ENCODE measurements at places on chromosomes 11 and 22.
A peak's percentile ranks its signal among the peaks of the same experiment; 100 is the strongest.

DNA sequence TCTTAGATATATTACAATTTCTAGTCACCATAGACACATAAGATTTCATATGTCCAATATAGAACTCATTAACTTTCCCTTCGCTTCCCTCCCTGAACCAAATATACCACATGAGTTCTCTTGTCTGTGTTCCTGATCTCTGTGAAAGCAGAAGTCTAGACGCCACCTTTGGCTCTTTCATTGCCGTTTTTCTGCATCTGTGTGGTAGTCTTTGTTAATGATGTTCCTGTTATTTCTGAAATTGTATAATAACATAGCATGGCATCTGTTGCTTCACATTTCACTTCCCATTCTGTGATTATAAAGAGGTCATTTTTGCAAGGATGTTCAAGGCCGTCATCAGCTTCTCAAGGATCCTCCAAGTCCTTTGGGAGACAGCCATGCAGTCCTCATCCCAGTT lies 58.5 kb downstream of the NCAM1 start:
- no peak for DNase-seq

DNA sequence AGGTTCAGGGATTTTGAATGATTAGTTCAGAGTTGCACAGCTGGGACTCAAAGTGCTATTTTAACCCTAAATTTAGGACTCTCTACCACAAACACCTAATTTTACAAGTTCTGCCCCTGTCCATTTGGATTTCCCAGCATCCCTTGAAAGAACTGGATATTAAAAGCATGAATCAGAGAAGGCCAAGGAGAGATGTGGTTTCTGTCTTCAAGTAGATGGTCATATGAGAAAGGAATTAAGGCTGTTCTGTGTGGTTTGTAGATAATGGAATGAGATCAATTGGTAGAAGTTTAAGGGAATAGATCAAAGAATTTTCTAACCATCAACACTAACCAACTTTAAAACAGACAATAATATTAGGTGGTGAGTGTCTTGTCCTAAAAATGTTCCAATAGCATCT lies 106.4 kb upstream of the TENM4 start:
- no peak for DNase-seq

DNA sequence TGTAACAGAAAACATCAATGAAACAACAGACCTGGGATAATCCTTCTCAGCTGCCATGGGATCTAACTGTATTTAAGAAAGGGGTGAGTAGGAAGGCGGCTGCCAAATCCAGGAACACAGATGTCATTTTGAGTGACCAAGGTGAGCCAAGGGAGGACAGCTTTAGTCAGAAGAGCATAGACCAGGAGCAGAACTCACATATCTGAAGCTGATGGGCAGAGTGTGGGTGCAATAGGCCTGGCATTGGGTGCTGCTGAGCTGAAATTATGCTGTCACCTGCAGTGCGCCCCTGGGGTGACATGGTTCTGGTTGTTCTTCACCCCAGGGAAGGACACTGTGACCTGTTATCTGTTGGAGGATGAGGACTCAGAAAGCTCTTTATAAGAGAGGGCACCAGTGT lies 88.9 kb upstream of the TOP3B start:
- DNase-seq: no peak

- no peak for DNase-seq
Measured at GRCh38 chr11:46247659-46248058, 29.8 kb upstream of the CREB3L1 start.

- no peak for DNase-seq
Measured at GRCh38 chr11:12212174-12212820, 101.9 kb downstream of the MICAL2 start.

DNA sequence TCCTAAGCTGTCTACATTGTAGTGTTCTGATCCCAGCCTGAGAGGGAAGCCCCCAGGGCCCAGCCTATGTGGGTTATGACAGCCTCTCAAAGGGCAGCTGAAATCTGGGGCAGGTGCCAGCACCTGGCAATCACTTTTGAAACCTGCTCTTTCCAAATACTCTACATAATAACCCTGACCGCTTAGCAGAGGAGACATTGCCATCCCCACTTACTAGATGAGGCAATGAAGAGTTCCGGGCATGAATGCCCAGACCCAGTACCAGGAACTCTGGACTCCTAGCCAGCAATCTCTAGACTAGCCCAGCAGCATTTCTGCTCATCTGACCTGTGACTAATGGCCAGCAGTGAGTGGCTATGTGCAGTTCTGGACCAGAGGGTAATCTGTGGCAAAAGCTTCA lies 412.4 kb upstream of the CADM1 start:
- DNase-seq: no peak

- DNase-seq: no peak
Measured at GRCh38 chr11:114215871-114216795, 80.1 kb upstream of the NNMT start.

GRCh38 chr11:65487467-65488272 lies 11.2 kb upstream of the MALAT1 start:
- DNase-seq: peak; percentile 92

DNA sequence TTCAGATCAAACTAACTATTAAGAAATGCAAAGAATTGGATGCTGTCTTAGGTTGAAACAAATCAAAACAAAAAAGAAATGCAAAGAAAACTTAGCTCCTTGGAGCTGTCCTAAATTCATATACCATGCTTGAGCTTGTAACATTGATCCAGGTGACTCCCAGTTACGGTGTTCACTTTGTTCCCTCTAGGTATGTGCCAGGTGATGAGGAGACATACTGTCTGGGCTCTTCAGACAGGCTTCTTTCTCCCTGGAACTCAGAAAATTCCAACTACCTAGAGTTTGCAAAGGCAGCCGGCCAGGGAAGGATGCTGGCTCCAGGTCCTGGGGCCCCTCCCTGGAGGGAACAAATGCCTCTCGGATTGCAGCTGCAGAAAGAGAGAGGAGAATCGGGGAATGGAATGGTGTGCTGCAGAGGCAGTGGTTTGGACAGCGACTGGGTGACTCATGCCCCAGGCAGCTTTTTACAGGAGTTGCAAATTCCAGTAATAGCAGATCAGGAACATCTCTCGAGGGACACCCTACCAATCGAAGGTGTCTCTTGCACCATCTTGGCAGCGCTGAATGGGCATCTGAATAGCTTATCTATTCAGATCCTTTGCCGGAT lies 12.3 kb upstream of the ASPHD2 start:
- DNase-seq: no peak

DNA sequence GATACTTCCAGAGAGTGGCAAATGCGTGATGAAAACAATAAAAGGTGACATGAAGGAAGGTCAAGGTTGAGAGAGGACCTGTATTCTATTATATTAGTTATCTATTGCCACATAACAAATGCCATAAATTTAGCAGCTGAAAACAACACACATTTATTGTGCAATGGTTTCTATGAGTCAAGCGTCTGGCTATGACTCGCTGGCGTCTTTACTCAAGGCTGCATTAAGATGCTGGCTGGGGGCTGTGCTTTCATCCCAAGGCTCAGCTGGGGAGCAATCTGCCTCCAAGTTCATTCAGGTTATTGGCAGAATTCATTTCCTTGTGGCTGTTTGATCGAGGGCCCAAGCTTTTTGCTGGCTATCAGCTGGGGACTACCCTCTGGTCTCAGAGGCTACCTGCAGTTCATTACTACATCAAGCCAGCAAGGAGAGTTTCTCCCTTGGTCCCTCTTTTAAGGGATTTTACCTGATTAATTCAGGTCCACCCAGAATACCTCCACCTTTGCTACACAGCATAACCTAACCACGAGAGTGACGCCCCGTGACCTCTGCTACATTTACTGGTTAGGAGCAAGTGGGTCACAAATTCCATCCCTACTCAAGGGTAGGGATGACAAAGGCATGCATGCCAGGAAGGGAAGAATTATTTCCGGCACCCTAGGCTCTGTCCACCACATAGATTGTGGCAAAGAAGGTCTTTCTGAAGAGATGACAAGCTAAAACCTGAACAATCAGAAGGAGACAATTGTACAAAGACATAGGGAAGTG lies 549.1 kb downstream of the MN1 start:
- no peak for DNase-seq

DNA sequence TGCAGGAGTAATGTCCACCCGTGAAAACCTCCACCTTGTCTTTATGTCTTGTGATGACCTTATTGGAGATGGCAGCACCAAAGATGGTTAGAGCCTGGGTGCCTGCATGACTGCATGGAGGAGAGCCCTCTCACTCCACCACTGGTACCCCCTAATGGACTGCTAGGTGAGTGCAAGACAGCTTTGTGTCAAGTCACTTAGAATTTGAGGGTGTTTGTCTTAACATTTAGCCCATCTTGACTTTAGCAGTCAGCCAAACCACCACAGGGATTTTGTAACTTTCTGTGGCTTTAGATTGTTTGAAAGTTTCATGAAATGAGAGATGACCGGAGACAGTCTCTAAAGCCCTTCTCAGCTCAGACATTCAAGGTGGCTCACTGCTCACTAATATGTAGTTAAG lies 232.9 kb upstream of the NCAM1 start:
- no peak for DNase-seq

DNA sequence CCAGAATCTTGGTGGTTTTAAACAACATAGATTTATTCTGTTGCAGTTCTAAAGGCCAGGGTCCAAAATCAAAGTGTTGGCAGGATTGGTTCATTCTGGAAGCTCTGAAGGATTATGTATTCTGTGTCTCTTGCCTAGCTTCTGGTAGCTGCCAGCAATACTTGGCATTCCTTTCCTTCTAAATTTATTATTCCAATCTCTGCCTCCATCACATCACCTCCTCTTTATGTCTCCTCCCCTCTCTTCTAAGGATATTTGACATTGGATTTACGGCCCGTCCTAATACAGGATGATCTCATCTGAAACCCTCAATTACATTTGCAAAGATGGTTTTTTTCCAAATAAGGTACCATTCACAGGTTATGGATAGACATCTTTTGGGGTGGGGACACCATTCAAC lies 186.5 kb downstream of the SBF2 start:
- no peak for DNase-seq

GRCh38 chr11:123434911-123435310 lies 4.8 kb downstream of the GRAMD1B start:
- no peak for DNase-seq

DNA sequence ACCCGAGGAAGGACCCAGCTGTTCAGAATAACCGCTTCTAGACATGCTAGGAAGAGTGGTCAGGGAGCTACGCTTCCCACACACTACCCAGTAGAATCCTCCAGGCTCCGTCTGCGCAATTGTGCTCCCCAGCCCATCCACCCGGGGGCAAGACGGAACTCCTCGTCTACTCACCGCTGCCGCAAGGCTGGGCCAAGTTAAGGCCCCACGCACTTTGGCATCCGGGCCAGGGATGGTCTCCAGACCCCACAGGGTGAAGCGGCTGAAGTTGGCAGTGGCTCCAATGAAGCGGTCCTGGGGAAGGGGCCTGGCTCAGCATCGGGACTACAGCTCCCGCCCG lies 757 bp downstream of the RNASEH2C start:
- DNase-seq: no peak

DNA sequence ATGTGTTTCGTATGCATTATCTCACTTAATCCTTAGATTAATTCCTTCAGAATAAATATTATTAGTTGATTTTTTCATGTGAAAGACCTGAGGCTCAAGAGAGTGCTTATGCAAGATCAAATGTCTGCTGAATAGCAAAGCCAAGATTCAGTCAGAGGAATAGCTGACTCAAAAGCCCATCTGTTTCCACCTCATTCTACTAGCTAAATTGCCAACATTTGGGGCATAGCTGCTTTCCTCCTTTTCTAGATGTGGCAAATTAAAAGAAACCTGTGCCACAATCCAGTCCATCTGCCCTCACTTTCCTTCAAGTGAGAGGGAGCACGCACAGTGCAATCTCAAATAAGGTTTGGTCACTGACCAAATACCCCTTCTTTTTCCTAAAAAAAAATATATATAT lies 121.1 kb downstream of the PAX6 start:
- DNase-seq: no peak

- no peak for DNase-seq
Measured at GRCh38 chr11:11338304-11338703, 14.7 kb downstream of the CSNK2A3 start.

DNA sequence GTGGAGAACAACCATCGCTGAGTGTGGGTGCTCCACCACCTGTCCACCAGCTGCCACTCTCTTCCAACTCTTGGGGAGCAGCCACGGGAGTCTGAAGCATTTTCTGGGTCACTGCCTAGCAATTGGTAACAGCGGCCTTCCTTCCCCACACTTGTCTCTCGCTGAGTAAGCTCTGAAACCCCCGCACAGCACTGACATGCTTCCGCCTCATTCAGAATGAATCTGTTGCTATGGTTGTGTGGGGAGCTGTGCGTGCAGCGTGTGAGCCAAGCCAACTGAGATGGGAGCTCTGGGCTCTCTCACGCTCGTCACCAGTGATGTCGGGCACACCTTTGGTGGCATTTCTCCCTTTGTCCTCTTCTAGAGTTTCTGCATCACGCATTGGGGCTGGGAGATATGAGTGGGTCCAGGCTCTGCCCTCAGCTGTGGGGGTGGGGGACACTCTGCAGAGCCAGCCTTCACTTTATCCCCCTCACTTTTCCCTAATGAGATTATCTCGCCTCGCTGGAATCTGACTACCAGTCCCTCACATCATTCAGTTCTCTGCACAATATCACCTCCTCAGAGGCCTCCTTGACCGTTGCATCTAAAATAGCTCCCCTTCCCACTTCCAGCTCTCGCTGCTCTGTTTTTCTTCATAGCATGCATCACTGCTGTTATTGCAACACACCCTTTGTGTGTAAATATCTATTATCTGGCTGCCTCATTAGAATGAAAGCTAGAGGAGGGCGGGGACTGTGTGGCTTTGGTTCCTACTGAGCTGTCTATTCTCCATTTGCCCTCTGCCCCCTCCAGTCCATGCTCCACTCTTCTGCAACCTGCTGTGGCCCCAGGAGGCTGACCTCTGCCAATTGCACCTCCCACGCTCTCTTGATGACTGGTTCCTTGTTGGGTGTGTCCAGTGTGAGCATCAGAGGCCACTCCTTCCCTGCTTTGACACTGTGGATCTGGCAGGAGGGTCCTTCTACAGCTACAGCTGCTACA lies 569.9 kb upstream of the CADM1 start:
- DNase-seq: no peak

- peak; percentile 9 for DNase-seq
Measured at GRCh38 chr11:126194121-126194543, 17.3 kb downstream of the RPUSD4 start.

DNA sequence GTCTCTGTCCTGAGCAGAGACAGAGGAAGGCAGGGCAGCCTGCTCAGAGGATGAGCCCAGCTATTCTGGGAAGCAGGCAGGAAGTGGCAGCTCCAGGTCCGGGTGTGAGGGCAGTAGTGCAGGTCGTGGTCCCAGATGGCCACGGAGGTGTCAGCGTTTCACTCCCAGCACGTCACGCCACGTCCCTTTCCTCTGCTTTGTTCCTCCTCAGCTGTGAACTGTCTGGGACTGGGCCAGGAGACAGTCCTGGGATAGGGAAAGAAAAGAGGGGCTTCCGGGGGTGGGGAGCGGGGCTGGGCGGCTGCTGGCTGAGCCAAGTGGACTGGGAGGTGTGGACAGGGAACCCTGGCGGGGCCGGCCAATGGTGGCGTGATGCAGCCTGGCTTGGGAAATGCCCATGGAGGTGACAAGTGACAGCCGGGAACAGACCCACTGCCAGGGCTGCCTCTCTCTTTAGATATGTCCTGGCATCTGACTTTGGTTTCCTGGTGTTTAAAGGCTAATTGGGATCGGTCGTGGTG lies 64.7 kb downstream of the KCNQ1 start:
- DNase-seq: no peak

Data from NCI-H187 (cell line).